ENCODE measurements at places on chromosomes 6 and 20.

DNA sequence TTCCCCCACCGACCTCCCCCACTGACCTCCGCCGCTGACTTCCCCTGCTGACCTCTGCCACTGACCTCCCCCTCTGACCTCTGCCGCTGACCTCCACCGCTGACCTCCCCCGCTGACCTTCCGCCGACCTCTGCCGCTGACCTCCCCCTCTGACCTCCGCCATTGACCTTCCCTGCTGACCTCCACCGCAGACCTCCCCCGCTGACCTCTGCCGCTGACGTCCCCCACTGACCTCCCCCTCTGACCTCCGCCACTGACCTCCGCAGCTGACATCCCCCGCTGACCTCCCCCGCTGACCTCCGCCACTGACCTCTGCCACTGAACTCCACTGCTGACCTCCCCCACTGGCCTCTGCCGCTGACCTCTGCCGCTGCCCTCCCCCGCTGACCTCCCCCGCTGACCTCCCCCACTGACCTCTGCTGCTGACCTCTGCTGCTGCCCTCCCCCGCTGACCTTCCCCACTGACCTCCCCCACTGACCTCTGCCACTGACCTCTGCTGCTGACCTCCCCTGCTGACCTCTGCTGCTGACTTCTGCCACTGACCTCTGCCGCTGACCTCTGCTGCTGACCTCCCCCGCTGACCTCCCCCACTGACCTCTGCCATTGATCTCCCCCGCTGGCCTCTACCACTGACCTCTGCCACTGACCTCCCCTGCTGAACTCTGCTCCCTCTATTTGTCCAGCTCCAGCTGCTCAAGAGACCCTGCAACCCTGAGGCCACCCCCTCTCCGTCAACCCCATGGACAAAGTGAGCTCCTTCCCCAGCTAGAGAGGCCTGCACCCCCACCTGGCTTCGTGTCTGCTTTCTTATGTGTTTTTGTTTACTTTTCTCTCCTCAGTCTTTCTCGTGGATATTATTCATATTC lies 91.4 kb upstream of the AFDN start:
- no peak for DNase-seq

- DNase-seq, result no peak
These were observed 43.8 kb downstream of the POPDC3 start for GRCh38 chr6:105135907-105136430.

DNA sequence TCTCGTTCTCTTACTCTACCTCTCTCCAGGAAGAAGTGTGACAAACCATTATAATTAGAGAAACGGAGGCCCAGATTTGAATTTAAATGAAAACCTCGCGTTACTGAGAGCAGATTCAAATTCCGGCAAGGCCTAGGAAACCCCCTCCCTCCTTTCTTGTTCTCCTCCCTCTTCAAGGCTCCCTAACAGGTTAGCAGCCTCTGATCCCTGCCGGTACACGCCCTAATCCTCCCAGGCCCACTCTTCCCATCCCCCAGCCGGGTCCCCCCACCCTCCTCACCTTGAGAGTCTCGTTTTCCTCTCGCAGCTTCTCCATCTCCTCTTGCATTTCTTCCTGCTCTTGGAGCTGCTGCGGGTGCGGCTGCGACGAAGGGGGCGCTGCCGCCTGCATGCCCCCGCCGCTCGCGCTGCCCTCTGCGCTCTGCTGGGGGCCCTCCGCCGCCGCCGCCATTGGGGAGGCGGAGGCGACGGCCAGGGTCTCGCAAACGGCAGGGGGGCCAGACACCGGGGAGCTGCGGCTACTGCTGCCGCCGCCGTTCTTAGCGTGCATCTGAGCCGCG lies 3.8 kb downstream of the MTCL3 start:
- DNase-seq, result peak; percentile 27

DNA sequence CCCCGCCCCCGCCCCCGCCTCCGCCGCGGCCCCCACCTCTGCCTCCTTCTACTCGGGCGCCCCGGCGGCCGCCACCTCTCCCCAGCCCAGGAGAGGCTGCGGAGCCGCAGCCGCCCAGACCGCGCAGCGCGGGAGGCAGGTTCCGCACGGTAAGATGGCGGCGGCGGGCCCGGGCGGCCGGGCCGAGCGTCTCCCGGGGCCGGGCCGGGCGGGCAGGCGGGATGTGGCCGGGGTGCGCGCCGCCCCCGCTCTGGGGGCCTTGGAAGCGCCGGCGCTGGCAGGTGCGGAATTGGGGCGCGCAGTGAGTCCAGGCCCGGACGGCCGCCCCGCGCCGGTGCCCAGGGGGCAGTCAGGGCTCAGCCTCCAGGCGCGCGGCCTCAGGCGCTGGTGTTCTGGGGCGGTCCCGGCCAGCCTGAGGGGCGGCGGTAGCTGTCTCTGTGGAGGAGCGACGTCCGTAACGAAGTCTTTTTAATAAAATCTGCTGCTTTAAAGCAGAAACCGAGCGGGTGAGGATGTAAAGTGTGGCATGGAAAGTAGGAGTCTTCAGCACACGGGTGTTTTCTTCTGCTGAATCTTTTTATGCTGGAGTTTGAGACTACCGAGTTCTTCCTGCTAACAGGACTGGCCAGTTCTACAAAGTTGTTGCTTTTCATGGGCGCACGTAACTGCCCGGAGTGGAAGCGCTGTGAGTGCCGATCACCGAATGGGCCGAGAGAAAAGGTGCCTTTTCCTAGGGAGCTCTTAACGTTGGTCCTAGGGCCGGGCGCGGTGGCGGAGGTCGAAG lies at the start of gene GID8:
Gene GID8 (plus strand): TSS at position 43 of the 784 bp plus-strand sequence. CDS start 3,356 bp downstream, outside the sequence.
- no peak for DNase-seq

DNA sequence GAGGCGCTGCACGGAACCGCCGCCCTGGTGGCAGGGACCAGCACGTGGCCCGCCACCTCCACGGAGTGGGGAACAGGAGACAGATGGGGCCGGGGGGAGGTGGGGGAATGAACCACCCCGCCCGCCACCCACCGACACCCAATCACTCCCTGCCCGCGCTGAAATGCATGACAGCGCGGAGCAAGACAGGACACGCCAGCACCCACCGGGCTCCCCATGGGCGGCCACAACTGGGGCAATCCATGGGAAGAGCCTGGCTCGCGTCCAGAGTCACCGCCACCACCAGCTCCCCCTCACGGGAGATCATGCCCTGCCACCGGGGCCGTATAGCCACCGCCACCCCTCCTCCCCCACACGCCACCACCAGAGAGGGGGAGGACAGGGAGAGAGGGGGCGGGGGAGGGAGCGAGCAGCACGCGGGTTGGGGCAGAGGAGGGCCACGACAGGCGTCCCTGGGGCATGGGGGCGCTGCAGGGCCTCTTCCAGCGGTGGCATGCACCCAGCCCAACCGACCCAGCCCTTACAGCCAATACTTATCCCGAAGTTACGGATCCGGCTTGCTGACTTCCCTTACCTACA lies 744.3 kb upstream of the DEFB115 start:
- DNase-seq, result no peak

GRCh38 chr6:135922746-135923145 lies 71.2 kb downstream of the PDE7B start:
- no peak for DNase-seq

DNA sequence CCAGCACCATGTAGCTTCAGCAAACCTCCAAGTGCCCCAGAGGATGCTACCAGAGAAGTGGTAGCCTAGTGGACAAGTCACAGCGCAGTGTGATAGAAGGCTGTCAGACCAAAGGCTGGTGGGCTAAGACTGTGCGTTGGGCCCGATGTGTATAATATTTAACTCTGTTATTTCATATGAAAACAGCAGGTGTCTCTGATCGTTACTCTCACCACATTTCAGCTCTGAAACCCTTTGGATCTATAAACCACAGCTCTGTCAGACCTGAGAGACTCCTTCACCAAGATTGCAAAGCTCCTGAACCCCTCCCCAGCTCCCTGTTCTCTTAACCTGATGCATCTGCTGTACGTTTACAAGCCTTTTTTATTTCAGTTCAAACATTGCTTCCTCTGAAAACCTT lies 43.8 kb downstream of the ISM1 start:
- no peak for DNase-seq

DNA sequence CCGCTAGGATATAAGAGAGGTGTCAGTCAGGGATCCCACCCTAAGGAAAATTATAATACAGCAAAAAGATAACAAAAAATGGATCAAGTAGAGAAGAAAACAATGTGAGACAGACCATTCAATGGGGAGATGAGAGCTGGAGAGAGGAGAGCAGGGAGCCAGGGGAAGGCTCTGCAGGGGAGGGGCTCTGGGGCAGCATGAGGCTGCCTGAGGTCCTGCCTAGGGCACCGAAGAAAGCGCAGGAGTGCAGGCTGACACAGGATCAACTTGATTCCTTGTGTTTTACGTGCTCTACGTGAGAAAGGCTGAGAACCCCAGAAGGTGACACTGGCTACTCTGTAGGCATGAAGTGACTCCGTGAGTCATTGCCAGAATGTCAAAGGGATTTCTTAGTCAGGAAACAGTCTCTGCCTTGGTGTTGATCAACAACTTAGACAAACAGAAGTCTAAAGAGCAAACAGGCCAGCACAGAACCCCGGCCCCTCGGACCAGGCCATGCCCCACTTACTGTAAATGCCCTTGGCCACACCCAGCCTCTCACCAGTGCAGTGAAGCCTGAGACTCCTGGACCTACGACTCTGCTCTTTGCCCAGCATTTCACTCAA lies 290.1 kb upstream of the PRDM1 start:
- no peak for DNase-seq

- DNase-seq, result no peak
These were observed 67.2 kb downstream of the PLCB4 start for GRCh38 chr20:9136114-9136513.

DNA sequence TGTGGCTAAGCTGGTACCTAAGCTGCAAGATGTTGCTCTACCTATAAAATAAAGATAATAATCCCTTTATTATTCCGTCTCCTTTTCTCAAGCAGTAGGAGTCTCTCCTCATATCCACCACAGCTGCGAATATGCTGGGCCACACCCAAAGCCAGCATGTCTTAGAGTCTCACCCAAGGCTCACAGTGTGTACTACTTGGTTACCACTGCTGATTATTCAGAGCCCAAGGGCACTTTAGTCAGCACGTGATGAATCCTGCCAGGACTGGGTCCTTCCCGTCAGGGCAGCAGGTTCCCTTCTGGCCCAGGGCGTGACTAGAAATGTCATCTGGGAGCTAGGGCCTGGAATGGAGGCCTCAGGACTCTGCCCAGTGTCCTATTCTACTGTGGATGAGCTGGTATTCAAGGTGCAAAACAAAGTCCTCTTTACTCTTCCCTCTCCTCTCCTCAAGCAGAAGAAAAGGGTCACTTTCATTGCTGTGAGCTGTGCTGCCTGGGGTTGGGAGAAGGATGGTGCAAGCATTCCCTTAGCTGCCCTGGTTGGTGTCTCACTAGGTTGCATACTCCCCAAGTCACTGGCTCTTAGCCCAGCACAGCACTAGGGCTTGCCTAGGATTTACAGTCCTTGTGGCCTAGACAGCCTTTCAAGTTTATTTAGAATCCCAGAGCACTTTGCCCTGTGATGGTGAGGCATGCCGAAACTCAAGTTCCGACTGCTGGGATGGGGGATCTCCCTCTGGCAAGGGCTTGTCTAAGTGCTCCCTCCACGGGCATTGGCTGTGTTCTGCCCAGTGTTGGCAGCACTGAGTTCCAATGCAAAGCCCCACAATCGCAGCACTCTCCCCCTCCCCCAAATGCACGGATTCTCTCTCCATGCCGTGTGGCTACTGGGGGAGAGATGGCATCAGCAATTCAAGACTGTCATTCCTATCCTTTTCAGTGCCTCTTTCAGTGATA lies 320.2 kb downstream of the BTBD9 start:
- no peak for DNase-seq

DNA sequence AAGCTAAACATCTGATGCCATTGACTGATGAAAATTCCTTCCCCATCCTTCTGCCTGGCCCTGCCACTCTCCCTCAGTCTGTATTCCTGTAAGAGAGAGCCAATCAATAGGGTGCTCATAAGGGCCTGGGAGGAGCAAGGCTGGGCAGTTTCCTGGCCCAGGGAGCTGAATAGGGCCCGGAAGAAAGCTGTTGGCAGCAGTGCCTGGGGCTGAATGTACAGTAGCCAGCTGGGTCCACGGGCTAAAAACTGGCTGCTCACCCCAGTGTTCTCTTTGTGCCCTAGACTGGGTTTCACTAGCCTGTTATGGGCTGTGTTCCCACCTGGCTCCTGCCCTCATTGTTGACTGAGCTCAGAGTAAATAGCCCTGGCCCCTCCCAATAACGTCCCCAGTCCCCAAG lies 1.7 kb upstream of the WFDC2 start:
- DNase-seq, result no peak

DNA sequence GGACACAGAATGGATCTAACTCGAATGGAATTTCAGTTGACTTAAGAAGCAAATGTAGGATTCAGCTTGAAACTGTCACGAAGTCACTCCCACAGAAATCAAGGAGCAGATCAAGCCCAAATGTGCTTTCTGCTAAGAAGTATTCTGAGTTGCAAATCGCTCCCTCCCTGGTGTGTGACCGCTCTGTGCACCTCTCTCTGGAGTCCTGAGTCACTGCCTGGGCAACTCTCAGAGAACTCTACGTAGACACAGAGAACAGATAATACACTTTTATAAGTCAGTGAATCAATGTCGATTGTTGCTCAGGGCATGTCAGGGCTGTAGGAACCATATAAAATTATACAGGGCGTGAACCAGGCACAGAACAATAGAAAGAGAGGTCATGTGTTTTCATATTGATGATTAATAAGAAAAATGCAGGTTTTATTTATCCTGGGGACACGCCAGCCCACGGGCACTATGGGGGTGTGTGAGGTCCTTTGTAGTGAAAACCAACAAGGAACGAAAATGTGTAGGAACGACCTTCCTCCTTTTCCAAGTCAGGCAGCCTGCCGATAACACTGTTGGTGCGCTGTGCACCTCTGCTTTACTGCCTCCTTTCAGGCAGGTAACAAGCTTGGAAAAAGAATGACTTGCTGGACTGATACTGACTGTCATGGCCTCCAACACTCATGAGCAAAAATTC lies 248.1 kb upstream of the FOXQ1 start:
- DNase-seq, result no peak

DNA sequence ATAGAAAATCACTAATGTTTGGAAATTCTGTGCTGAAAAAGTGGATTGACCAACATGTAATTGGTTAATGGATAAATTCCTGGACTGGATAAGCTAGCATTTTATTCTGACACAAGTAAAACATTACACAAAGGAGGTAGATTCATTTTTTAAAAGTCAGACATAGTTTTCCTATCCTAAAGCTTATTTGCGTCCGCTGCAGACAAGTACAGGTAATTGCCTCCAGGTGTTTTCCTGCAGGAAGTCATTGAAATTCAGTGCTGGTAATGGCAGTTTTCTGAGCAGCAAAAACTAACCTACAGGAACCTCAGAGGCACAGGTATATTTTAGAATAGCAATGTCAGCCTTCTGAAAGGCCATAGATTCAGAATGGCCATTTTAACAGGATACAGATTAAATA lies 20.0 kb upstream of the HIVEP1 start:
- DNase-seq, result no peak

DNA sequence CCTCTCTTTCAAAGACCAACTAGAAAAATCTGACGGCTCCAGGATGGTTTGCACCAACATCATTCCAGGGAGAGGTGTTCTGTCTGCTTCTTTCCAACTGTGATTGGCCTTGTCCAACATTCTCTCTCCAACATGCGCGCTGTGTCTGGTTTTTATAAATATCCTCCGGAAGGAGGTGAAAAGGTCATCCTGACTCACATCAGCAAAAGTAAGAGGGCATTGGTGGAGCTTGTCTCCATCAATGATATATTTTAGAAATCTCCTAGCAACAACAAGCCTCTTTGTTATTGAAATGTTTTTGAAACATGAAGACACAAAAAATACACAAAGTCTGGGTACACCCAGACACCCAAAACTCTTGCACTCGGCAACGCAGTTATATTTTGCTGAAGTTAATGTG lies 475.3 kb upstream of the JARID2 start:
- DNase-seq, result no peak

GRCh38 chr6:11685481-11686093 lies 93.0 kb downstream of the ADTRP start:
- no peak for DNase-seq

GRCh38 chr6:19833947-19834346 lies 3.2 kb upstream of the ID4 start:
- DNase-seq, result no peak

GRCh38 chr6:21447987-21448386 lies 145.6 kb upstream of the SOX4 start:
- no peak for DNase-seq

Data from CD4-positive, alpha-beta T cell treated with Interleukin-1 beta for 1 hour (primary cell).